ENCODE measurements at places on chromosomes 3 and 15.
A peak's percentile ranks its signal among the peaks of the same experiment; 100 is the strongest.

GRCh38 chr3:46316206-46316605, 37.7 kb upstream of the CCR2 start:
- H3K27me3 ChIP-seq = no peaks in the 10 kb centered on the region
- H3K27ac ChIP-seq = no peak overlapping the region
- no peak overlapping the region for H3K4me3 ChIP-seq
- no peaks in the 10 kb centered on the region for H3K4me1 ChIP-seq

DNA sequence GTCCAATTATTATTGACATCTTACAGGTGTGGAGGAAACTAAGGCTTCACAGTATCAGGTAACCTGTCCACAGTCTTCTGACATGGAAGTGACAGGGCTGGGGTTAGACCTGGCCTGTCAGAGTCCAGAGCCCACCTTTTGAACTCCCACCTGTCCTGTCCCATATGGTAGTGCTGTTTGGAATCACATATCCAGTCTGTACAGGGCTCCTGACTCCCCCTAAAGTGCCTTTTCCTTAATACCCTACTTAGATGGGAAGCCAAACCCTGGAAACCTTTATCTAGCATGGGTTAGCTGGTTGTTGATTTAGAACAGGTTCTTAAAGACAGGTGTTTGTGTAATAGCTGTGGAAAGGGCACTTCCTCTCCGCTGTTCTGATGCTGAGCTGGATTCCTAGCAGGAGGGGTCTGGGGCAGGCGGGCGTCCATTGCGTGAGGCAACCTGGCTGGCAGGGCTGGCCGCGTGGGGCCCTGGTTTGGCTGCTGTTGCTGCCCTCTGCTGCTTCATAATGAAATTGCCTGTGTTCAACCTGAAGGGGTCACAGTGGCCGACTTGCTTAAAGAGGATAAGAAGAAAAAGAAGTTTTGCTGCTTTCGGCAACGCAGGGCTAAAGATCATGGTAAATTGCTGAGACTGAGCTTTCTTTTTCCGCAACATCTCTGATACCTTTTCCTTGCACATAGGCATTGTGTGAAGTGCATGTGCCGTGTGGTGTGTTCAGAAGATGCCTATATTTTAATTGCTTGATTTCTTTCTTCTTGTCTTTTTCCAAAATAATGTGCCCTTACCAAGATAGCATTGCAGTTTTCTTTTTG, 136.2 kb downstream of the CHDH start:
- H3K36me3 ChIP-seq = no peaks in the 10 kb centered on the region
- no peak overlapping the region for H3K27ac ChIP-seq
- H3K27me3 ChIP-seq = no peaks in the 10 kb centered on the region

DNA sequence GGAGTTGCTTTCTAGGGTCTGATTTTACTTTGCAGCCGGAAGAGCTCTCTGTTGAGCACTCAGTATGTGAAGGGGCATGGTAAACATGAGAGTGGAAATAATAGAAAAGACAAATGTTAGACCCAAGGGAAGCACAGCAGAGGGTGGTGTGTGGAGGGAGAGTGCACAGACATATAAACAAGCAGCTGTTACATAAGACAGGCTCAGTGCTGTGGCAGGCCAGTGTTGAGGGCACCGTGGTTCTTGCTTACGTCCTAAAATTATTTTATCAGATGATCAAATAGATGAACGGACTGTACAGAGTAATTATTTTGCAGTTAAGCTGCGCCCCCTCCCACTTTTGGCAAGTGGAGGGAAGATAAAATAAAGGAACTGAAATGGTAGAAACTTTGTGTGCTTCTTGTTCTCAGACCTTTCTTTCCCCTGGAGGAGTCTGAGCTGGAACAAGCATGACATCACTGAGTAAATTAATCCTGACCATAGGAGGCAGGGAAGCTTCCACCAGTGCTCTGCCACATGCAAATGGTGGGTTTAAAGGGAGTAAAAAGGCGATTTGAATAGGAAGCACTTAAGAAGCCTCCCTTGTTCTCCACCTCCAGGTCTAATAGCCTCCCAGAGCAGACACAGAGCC, 205.6 kb downstream of the IL20RB start:
- H3K4me3 ChIP-seq = no peak overlapping the region
- H3K27me3 ChIP-seq = peaks cover 10% of the 10 kb centered on the region
- no peak for DNase-seq
- H3K27ac ChIP-seq = no peak overlapping the region

DNA sequence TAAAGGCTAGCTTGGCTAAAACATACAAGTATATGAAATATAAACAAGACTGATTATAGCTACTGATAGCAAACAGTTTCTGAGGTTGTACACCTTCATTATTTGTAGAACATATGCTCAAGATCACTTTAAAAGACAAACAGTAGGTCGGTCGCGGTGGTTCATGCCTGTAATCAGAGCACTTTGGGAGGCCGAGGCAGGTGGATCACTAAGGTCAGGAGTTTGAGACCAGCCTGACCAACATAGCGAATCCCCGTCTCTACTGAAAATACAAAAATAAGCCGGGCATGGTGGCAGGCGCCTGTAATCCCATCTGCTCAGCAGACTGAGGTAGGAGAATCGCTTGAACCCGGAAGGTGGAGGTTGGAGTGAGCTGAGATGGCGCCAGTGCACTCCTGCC, 80.3 kb downstream of the SMARCC1 start:
- no peaks in the 10 kb centered on the region for H3K27me3 ChIP-seq
- no peak overlapping the region for H3K27ac ChIP-seq
- H3K4me1 ChIP-seq = peaks cover 17% of the 10 kb centered on the region
- peaks cover 43% of the 10 kb centered on the region for H3K36me3 ChIP-seq

DNA sequence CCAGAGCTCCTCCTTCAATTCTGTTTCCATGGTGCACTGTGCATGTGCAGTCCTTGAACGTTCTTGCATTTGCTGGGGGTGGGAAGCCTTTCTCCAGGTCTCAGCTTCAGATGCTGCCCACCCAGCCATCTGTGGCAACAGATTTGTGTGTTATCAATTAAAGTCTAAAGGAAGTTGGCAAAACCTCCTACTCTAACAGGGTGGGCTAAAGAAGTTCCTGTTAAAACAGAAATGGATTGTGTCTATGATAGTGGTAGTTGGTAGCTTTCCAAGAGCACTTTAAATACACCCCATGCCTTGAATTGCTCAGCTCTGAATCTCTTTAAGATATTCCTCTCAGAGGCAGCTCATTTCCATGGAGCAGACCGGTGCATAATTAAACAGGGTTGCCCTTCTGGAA, 488.0 kb upstream of the SUCLG2 start:
- no peak overlapping the region for H3K4me3 ChIP-seq
- no peaks in the 10 kb centered on the region for H3K36me3 ChIP-seq
- no peak for DNase-seq
- no peak overlapping the region for H3K27ac ChIP-seq
- H3K4me1 ChIP-seq = no peaks in the 10 kb centered on the region

GRCh38 chr15:78726870-78727551, 84.3 kb downstream of the ADAMTS7 start:
- no peaks in the 10 kb centered on the region for H3K27me3 ChIP-seq
- H3K36me3 ChIP-seq = no peaks in the 10 kb centered on the region
- peak; percentile 70 for DNase-seq
- no peak overlapping the region for H3K27ac ChIP-seq
- peaks cover 12% of the 10 kb centered on the region for H3K4me1 ChIP-seq

GRCh38 chr3:49636883-49637609, 37.1 kb upstream of the APEH start:
- H3K4me3 ChIP-seq = no peak overlapping the region
- no peak overlapping the region for H3K27ac ChIP-seq
- H3K27me3 ChIP-seq = no peaks in the 10 kb centered on the region
- H3K4me1 ChIP-seq = peaks cover 12% of the 10 kb centered on the region
- DNase-seq = no peak

- no peak overlapping the region for H3K27ac ChIP-seq
- H3K4me1 ChIP-seq = no peaks in the 10 kb centered on the region
- DNase-seq = no peak
- no peak overlapping the region for H3K4me3 ChIP-seq
- no peaks in the 10 kb centered on the region for H3K27me3 ChIP-seq
These were observed 62.9 kb downstream of the FBN1 start for GRCh38 chr15:48582452-48583247.

DNA sequence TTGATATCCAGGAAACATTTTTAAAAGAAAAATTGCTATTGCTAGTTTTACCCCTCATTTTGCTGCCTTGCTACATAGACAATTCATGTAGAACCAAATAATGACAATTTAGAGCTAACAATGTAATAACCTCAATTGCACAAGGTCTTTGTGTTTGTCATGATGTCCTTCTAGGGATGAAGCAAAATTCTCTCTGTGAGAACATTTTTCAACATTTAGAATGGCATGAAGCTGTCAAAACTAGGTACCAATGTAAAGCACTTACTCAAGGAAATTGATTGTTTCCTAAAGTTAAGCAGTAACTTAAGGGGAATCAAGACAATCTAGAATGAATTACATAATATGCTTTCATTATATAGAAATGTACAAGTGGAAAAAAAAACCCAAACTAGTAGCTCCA, 7.9 kb upstream of the FGF7 start:
- DNase-seq = no peak
- no peak overlapping the region for H3K4me3 ChIP-seq
- H3K36me3 ChIP-seq = no peaks in the 10 kb centered on the region
- no peaks in the 10 kb centered on the region for H3K27me3 ChIP-seq
- no peak overlapping the region for H3K27ac ChIP-seq
- H3K4me1 ChIP-seq = no peaks in the 10 kb centered on the region

DNA sequence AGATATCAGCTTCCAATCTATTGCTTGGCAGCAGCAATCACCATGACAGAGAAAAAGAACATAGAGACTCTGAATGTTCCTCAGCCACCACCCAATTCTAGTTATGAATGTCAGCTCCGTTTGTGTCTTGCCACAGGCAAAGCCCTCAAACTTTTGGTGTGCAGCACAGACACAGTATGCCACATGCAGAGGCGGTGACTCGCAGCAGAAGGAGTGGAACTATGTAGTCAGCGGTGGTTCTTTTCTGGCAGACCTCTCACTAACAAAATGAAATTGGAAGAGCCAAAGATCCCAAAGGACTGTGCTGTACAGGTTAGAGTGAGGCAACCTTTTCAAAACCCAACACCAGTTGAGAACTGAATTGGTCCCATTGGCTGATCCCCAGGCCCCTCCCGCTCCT, 220.9 kb downstream of the SLC9A9 start:
- H3K27ac ChIP-seq = no peak overlapping the region
- no peaks in the 10 kb centered on the region for H3K36me3 ChIP-seq
- no peak for DNase-seq
- H3K27me3 ChIP-seq = no peaks in the 10 kb centered on the region
- H3K4me1 ChIP-seq = no peaks in the 10 kb centered on the region

GRCh38 chr15:85142312-85142711, 160.7 kb downstream of the PDE8A start:
- peak overlapping the region; percentile 15 for H3K27ac ChIP-seq
- H3K4me3 ChIP-seq = peak overlapping the region; percentile 2
- peaks cover 10% of the 10 kb centered on the region for H3K36me3 ChIP-seq
- H3K4me1 ChIP-seq = peaks cover 12% of the 10 kb centered on the region
- peak; percentile 53 for DNase-seq
- no peaks in the 10 kb centered on the region for H3K27me3 ChIP-seq

DNA sequence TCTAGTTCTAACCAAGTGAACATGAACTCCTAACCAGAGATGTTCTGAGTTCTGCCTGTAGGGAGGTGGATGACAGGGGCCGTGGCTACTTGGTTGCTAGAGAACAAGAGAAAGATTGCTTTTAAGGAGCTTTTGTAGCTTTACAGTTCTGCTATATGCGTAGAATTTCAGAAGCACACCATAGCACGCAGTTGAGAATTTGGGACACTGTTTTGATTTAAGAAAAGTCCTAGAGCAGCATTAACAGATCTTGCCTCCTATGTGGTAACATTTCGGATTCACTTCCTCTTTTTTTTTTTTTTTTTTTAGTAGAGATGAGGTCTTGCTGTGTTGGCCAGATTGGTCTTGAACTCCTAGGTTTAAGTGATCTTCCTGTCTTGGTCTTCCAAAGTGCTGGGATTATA, 181.7 kb downstream of the TCF12 start:
- H3K4me3 ChIP-seq = no peak overlapping the region
- no peak for DNase-seq
- H3K4me1 ChIP-seq = no peaks in the 10 kb centered on the region
- H3K27ac ChIP-seq = no peak overlapping the region

DNA sequence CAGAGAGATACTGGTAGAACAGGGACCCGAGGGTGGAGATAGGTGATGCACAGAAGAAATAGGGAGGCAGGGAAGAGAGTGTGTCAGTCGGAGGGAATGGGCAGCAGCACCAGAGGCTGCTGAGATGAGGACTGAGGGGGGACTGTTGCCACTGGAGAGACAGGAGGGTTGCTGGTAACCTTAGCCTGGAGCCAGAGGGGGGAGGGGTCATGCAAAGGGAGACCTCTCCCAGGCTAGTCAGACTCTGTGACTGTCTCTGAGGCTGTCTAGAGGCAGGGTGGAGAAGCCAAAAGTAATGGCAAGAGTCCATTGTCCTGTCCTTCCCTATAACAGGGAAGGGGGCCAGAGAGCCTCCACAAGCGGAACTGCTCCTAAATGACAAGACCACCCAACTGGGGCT, 2.1 kb upstream of the DLEC1 start:
- H3K36me3 ChIP-seq = no peaks in the 10 kb centered on the region
- H3K27ac ChIP-seq = no peak overlapping the region
- H3K27me3 ChIP-seq = no peaks in the 10 kb centered on the region
- H3K4me3 ChIP-seq = no peak overlapping the region
- no peak for DNase-seq

DNA sequence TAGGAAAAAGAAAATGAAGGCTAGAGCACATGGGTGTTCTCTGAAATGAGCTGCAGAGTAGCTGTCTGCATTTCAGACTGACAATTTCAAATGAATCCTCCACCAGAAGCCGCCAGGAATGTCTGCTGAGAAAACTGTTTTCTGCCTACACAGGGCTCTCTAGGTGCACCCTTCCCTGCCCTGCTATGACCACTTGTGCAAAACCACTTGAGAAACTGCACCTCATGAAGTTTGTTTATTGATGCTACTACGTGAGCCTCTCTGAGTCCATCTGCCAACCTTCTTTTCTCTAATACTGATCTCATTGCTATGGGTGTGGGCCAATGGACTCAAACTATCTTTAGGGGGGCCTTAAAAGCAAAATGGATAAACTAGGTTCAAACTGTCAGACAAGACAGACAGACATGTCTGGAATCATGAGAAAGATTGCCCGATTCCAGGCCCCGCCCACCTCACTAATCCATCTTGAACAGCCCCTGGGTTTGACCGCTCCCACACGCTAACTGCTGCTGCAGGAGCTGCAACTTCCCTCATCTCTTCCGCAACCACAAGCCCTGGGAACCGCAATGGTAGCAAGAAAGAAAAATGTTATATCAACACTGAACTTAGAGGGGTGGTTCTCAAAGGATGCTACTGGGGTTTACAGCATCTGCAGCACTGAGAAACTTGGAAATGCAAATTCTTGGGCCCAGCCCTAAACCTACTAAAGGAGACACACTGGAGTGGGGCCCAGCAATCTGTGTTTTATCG, 9.0 kb upstream of the CD47 start:
- no peaks in the 10 kb centered on the region for H3K27me3 ChIP-seq
- no peak overlapping the region for H3K4me3 ChIP-seq
- no peaks in the 10 kb centered on the region for H3K36me3 ChIP-seq
- no peaks in the 10 kb centered on the region for H3K4me1 ChIP-seq

- no peaks in the 10 kb centered on the region for H3K4me1 ChIP-seq
- H3K4me3 ChIP-seq = no peak overlapping the region
- H3K36me3 ChIP-seq = no peaks in the 10 kb centered on the region
- no peaks in the 10 kb centered on the region for H3K27me3 ChIP-seq
These were observed 149.5 kb downstream of the DNAJB8 start for GRCh38 chr3:128317101-128317697.

GRCh38 chr15:99148851-99149276, 44.0 kb downstream of the SYNM start:
- H3K27ac ChIP-seq = no peak overlapping the region
- H3K36me3 ChIP-seq = no peaks in the 10 kb centered on the region
- H3K4me3 ChIP-seq = no peak overlapping the region
- DNase-seq = no peak
- no peaks in the 10 kb centered on the region for H3K27me3 ChIP-seq
- no peaks in the 10 kb centered on the region for H3K4me1 ChIP-seq
